NCI-H446 treated with DMSO at 0.1 percent for 48 hours (cell line): ENCODE measurements at places on chromosomes 6 and 20.

DNA sequence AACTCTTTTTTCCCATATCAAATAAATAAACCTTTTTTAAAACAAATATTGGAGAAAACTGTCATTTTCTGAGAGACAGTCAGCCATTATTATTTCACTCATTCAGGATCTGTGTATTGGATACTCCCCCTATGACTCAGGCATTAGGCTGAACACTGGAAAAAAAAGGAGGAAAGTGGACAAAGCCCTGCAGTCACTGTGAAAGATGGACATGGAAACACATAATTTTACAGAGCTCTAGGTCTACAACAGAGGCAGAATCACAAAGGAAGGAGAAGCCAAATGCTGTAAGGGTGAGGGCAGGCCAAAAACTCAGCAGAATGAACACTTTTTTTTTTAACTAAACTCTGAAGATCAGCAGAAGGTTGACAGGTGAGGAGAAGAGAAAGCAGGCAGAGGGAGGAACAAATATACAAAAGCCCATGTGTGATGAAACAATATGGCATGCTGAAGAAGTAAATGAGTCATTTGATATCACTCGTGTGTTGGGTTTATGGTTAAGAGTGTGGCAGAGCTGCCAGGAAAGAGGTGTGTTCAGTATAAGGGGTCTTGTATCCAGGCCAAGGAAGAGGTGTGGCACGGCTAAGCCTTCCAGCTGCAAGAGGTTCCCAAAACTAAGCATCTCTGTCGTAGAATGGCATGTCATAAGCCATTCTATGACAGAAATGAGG is 39.1 kb downstream of the EPB41L2 start:
- no peak for DNase-seq

DNA sequence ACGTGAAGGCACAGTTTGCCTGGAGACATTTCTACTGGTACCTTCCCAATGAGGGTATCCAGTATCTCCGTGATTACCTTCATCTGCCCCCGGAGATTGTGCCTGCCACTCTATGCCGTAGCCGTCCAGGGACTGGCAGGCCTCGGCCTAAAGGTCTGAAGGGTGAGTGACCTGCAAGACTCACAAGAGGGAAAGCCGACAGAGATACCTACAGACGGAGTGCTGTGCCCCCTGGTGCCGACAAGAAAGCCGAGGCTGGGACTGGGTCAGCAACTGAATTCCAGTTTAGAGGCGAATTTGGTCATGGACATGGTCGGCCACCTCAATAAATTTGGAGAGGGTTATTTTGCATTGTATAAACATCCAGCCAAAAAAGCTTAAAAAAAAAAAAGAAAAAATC is 420.3 kb upstream of the FLRT3 start:
- DNase-seq: no peak

GRCh38 chr6:73710470-73710869 is 14.5 kb downstream of the CD109 start:
- DNase-seq: no peak

DNA sequence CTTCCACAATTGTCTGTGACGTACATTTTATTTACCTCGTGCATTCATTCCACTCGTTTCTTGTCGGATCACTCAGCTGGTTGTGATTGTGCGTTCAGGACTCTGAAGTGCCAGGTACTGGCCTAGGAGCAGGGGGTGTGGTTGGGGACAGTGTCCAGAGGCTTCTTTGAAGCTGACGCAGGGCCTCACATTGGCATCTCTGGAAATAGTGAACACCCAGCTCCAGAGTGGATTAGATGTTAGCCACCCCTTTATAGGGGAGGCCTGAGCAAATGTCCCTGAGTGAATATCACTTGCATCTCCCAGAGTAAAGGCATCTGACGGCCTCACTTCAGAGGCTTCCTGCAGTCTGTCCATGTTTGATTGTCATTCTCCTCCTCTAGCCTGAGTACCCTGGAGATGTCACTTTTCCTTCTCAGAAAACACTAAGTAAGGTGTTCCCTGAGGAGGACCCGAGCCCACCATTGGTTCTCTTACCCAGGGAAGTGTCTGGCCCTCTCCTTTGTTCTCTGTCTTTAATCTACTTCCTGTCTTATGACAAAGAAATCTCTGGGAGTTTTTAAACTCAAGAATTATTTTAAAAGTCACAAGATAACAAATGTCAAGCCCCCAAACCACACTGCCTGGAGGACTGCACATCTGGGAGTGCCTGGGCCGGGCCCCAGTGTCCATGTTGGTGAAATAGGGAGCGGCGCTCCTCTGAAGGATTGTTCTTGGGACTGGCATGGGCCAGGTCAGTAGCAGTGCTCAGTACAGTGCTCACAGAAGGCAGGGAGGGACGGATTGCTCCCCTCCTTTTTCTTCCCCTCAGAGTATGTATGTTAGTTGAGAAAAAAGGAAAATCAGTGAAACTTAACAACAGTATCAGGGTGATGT is 10.8 kb downstream of the STX16 start:
- no peak for DNase-seq

DNA sequence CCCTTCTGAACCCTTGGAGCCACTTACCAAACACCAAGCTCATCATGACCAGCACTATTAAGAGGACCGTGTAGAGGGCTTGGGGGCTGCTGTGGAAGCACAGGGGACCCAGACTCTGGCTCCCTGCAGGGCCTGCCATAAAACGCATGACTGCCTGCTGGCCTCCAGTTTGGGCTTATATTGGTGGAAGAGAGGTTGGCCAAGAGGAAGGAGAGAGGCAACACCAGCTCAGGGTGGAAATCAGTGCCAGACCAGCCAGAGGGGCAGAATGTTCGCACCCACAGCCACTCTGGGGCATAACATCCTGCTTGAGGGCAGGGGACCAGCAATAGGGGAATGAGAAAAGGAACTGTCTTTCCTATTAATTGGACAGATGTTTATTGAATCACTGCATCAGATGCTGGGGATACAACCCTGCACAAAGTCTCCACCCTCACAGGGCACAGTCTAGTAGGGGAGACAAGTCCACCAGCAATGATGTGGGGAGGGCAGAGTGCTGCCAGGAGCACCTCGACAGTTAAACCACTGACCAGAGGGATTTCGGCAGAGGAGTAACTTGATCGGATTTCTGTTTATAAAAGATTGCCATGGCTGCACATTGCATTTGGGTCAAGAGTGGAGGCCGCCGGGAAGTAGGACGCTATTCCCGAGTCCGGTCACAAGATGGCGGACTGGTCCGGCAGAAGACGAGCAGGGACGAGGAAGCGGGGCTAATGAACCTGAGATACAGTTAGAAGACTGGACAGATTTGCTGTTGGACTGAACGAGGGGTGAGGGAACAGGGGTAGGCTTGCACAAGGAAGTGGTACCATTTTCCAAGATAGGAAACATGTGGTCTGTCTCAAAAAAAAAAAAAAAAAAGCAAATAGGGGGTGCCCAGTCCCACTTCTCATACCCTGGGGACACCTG is at the start of gene LY6G5C:
Gene LY6G5C (minus strand): TSS at position 842 of the 909 bp plus-strand sequence. CDS start 694 bp downstream, at position 148.
- peak; percentile 27 for DNase-seq

- DNase-seq: no peak
Measured at GRCh38 chr20:36614781-36615557, 9.4 kb downstream of the RAB5IF start.

DNA sequence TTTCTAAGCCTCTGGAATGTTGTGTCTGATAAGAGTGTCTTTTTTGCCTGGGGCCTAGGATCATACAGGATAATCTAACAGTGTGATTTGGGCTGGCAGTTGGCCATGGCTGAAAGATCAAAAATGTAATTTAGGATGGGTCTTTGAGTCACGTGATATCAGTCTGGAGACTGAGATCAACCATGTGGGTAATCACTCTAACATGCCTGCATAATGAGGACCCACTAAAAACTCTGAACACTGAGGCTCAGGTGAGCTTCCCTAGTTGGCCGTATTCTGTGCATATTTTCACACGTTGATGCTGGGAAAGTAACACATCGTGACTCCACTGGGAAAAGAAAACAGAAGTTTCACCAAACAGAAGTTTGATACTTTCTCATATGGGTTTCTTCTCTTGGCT is 6.3 kb upstream of the MMS22L start:
- DNase-seq: no peak
